ENCODE measurements at places on chromosomes 5 and 9.

DNA sequence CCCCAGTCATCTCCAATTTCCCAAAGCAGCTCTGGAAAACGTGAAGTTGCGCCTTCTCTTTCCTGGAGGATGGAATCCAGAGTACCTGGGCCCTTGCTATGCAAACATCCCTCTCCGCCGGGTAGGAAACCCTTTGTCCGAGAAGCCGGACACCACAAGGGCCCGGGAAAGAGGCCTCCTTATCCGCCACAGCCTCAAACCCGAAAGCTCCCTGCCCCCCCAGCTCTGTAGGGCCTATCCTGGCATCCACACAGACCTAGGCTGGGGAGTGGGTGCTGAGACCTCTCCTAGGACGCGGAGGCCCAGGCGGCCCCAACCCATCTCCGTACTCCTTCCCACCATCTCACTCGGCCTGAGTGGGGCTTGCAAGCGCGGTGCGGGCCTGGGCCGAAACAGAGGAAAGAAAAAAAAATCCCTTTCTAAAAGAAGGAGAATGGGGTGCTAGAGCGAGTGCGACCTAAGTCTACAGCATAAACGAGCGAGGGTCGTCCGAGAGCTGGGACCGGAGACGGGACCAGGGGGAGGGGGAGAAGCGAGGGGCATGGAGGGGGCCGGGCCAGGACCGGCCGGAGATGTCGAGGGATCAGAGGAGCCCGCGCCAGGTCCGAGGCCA is 624 bp downstream of the FBXW11 start:
- DNase-seq, result peak; percentile 41

DNA sequence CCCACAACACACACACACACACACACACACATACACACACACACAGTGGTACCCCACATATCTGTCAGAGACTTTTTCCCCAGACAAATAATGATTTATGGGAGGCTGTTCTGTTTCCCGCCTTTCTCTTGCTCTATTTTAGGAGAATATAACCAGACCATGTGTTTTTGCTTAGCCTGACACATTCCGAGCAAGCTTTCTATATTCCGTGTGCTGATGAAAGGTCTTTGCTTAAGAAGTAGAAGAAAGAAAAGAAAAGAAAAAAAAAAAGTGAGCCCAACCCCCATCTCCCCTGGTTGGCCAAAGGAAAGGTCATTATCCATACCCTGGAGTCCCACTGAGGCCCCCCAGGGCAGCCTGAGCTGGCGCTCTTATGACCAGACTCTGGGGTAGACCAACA is 338.6 kb downstream of the SLIT3 start:
- DNase-seq, result no peak

- DNase-seq, result no peak
Observed at GRCh38 chr5:58759745-58760144, 176.9 kb downstream of the RAB3C start.

DNA sequence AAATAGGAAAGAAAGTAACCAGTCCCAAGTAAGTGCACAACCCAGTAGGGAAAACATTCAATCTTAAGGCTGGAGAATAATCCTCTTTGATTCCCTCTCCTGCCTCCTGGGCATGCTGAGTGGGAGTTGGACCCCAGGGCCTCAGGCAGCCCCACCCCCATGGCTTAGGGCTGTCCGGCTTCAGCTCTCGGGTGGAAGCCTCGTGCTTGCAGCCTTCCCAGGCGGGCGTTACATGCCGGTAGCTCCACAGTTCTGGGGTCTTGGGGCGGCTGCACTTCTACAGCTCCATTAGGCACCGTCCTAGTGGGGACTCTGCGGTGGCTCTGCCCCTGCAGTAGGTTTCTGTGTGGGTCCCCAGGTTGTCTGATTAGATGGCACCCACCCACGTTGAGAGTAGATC is 10.1 kb downstream of the GLIPR2 start:
- DNase-seq, result no peak

DNA sequence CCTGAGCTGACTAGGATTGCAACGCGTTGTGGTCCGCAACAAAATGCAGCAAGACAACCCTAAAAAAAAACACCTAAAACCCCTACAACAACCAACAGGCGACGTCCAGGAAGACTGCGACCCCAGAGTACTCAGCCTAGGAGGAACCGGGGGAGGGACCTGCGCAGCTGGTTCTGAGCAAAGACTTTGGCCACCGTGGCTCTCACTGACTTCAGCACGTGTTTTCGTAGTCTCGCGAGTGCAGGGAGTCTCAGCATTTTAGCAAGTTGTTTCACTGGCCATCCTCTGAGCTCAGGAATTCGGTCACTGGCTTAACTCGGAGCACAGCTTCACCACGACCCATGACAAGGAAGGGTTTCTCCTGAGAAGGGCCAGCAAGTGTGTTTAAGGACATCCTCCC is 8.6 kb upstream of the ZDHHC11 start:
- no peak for DNase-seq

GRCh38 chr5:138824924-138825863 is 49.9 kb downstream of the LRRTM2 start:
- no peak for DNase-seq

- no peak for DNase-seq
Observed at GRCh38 chr9:125888211-125888610, 141.0 kb downstream of the PBX3 start.

Measured in hypothalamus (tissue), 51 donors.